NCI-H2171 (cell line): ENCODE measurements at places on chromosomes 7 and 10.

DNA sequence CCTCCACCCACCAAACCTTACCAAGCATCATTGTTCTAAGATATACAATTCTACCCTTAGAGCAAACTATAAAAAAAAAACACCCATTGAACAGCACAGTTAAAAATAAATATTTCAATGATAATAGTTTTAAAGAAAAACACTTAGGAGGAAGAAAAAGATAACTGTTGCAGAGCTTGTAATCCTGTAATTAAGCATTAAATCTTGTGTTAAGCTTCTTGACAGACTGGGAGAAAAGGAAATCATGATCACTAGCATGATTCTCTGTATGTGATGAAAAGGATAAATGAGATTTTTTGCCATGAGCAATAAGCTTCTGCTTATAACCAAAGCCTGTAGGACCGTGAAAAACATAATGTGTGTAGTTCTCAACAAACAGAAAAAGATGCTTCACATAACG, 289.8 kb downstream of the CACNA2D1 start:
- no peak for DNase-seq

- no peak for DNase-seq
Observed at GRCh38 chr10:82938331-82938730, 1063.3 kb downstream of the NRG3 start.

DNA sequence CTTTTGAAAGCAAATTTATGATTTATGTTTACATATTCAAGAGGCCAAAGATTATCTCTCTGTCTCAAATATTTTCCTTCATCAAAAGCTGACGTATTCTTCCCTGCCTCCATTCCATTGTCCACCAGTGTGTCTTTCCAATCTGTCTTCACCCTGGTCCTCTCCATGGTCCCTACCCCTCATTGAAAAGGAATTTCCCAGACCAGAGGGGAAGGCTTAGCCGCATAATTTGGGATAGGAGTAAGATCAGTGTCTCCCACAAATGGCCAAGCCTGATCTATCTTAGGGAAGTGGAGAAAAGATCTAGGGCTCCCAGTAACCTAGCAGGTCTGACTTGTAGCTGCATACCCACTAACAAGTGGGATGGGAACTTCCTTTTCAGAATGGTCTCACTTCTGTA, 46.3 kb upstream of the ZNF800 start:
- DNase-seq, result no peak

- DNase-seq, result no peak
Observed at GRCh38 chr10:543862-544822, 145.3 kb downstream of the DIP2C start.

- DNase-seq, result no peak
Observed at GRCh38 chr10:34666008-34666704, 148.9 kb downstream of the PARD3 start.

DNA sequence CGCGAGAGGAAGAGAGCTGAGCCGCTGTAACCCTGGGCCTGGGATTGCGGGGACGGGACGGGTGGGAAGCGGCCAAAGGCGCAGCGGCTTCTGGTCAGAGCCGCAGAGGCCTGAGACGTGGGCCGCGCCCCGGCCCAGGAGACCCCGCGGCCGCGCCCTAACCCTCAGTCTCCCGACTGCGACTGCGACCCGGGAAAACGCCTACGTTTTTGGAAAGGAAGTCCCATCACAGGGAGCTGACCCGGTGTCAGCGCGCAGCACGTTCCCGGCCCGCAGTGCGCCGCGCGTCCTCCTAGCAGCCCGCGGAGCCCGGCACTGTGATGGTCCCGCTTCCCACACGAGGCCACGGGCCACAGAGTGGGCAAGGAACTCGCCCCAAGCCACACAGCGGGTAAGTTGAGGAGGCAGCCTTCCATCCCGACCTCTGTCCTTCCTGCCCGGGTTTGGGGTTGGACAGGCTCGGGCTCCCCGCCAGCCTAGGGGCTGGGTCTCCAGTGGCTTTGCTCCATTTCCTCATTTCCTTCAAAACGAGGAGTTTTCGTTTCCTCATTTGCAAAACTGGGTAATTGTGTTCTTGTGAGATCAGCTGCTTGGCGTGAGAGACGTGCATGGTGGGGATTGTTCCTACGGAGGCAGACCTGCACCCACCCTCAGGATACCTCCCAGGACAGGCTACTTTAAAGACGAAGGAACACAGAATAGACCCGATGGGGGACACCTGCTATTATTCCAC, 1.2 kb downstream of the GPNMB start:
- DNase-seq, result no peak

DNA sequence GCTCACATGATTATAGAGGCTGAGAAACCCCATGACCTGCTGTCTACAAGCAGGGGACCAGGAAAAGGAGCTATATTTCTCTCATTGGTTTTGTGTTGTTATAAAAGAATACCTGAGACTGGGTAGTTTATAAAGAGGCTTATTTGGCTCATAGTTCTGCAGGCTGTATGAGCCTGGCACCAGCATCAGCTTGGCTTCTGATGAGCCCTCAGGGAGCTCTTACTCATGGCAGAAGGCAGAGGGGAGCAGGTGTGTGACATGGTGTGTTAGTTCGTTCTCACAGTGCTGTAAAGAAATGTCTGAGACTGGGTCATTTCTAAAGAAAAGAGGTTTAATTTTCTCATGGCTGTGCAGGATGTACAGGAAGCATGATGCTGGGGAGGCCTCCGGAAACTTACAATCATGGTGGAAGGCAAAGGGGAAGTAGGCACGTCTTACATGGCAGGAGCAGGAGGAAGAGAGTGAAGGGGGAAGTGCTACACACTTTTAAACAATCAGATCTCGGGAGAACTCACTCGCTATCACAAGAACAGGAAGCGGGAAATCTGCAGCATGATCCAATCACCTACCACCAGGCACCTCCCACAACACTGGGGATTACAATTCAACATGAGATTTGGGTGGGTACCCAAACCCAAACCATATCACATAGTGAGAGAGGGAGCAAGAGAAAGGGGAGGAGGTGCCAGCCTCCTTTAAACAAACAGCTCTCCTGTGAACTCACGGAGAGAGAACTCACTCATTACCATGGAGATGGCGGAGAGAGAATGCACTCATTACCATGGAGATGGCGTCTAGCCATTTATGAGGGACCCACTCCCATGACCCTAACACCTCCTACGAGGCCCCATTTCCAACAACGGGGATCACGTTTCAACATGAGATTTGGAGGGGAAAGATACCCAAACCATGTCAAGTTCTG, 133.4 kb downstream of the JCAD start:
- no peak for DNase-seq

GRCh38 chr10:69230128-69230527, 10.0 kb downstream of the HKDC1 start:
- no peak for DNase-seq

- DNase-seq, result no peak
Observed at GRCh38 chr7:39614299-39614698, 9.1 kb upstream of the RALA start.
